ENCODE measurements at places on chromosomes 2 and 18.

DNA sequence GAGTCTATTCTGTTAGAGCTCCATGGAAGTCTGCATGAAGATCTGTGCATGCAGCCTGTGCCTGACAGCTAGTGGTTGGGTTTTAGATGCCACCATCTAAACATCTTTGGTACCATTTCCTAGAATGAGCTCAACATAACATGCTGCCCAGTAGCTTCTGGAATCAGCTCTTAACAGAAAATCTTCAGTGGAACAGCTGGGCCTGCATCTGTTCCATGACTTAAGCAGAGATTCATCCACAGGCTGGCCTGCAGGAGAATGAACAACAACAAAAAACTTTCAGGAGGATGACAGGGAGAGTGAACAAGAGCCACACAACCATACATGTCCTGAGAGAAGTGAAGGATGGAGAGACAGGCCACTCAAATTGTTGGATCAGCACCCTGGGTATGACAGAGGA lies 316.6 kb downstream of the RDH14 start:
- no peak for DNase-seq

DNA sequence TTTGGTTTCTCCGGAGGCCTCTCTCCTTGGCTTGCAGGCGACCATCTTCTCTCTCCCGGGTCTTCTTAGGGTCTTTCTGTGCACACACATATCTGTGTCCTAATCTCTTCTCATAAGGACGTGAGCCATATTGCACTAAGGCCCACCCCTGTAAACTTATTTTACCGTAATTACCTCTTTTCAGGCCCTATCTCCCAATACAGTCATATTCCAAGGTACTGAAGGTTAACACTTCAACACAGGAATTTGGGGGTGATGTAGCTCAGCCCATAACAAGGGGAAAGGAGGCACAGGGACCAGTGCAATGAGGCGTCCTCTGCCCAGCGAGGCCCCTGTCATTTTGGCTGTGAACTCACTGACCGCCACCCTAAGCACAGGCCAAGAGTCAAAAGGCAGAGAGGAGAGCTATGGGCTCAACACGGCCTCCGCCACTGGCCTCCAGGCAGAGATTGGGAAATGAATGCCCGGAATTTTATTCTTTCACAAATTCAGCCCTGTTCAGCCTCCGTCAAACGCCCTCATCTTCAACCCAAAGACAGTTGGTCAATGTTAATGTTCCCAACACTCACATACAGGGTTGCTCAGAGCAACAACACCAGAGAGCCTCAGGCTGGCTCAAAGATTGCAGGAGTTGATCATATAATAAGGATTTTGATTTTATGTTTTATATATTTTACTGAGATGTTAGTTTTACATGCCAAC lies 15.9 kb upstream of the NMUR1 start:
- no peak for DNase-seq

DNA sequence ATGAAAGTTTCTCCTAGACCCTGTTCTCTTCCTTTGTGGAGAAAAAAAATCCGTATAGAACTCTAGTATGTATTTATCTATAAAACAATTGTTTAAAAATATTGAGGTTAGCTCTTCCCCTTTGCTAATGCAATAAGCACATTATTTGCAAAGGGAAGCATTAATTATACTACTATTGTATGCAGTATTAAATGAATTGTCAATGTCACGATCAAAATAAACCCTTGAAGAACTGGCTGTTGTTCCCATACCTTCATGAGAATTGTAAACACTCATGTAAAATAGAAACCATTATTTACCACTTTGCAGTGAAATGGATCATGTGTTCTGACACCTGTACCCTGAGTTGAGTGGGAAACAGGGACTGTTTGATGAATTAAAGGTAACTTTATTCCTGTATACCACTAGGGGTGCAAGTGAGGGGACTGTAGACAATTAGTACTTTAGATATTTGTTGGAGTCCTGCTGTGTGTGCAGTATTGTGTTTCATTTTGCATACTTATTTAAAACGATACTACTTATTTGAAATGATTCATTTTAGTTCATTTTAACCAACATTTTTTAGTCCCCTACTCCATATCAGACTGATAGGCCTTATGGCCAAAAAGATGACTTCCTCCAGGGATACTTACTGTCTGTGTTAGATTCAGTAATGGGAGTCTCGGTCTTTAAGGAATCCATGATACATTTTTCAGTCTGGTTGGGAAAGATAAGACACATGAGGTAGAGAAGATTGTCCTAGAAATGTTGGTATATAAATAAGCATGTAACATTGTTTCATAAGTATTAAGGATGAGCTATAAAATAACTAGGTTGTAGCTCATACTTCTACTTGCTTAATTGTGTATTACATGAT lies 7.9 kb downstream of the PKP4 start:
- DNase-seq = peak; percentile 28

DNA sequence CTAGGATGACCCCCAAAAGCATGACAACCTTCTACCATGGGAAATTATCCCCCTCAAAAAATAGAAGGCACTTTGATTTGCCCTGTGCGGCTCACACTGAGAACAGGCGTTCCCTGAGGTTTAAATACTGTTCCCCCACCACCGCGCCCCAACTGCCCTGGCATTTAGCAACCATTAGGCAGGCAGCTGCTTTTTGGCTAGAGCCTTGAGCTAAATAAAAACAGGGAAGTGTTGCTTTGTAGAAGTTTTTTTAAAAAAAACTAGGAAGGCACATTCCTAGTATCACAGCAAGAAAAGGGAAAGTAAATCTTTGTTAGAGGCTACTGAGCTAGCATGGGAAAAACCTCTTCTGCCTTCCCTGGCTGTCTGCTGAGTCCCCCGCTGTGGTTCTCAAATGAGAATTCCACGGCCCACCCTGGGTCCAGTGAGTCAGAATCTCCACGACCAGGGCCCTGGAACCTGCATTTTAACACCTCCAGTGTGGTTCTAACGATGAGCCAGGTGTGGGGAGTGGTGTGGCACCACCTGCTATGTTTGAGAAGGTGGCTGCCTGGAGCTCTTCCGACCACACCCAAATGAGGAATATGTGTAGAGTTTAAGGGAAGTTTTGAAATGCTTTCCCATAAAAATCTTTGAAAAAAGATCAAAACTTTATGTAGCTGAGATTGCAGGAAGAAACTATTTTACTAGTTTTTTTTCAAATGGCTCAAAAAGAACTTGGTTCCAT lies 66.4 kb downstream of the VIT start:
- DNase-seq = peak; percentile 9

DNA sequence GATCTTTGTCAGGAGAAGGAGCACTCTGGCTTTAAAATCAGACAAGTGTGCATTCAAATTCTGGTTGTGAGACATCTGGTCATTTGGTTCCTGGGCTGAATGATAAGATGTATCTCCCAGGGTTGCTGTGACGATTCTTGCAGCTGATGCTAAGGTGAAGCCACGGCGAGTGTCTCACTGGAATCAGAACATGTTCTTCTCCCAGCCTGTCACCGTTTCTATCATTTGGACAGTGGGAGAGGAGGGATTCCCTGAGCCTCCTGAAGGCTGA lies 68.3 kb downstream of the NCK2 start:
- DNase-seq = no peak

DNA sequence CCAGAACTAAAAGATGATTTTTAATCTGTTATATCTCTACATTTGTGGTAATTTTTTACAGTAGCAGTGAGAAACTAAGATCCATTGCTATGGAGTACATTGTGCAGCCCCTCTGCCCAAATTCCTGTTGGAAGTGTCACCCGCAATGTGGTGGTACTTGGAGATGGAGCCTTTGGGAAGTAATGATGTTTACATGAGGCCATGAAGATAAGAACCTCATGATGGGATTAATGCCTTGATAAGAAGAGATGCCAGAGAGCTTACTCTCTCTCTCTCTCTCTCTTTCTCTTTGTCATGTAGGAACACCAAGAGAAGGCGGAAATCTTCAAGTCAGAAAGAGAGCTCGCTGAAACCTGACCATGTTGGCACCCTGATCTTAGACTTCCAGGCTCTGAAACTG lies 535.4 kb downstream of the PID1 start:
- DNase-seq = no peak
